ENCODE measurements at places on chromosomes 16 and 17.

DNA sequence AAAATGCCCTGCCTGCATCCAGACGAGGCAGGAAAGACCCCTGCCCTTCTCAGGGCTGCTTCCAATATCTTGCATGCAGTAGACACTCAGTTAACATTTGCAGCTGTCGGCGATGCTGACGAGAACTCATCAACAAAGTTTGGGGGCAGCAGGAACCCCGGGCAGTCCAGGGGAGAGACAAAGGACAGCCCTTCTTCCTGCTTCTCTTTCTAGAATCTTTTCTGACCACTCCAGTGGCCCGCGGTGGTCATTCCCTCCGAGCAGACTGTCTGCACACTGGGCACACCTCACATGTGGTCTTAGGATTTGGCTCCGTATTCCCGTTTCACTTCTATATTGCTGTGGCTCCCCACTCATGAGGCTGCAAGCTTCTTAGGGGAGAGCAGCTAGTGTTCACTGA is 31.0 kb upstream of the MFSD6L start:
- no peak for ATAC-seq

GRCh38 chr16:84121007-84121406 is 4.3 kb upstream of the MBTPS1 start:
- no peak for ATAC-seq

- peak; percentile 26 for ATAC-seq
Measured at GRCh38 chr17:77054936-77055335, 85.8 kb upstream of the SEC14L1 start.

GRCh38 chr16:84548971-84549844 is 44.7 kb upstream of the MEAK7 start:
- peak; percentile 18 for ATAC-seq
